Myometrial cell (primary cell): ENCODE measurements at places on chromosomes 1 and 21. TPM values are rescaled to one million over a fixed set of nuclear protein-coding genes. Genes with fewer than 3 reads are reported as not detected.

ADGRL2 gene
- total RNA-seq: 2.5 and 12.1 TPM in 2 replicates

KRTAP21-2 gene
- total RNA-seq: not detected in 2 replicates

OPTC gene
- not detected in 2 replicates for total RNA-seq

PYHIN1 gene
- total RNA-seq: not detected in 2 replicates

HSD3B1 gene
- not detected in 2 replicates for total RNA-seq

TCEA3 gene
- 3.0 and 4.6 TPM in 2 replicates for total RNA-seq

NUF2 gene
- total RNA-seq: 25.7 and 27.5 TPM in 2 replicates

CHI3L2 gene
- total RNA-seq: 0.53 TPM in 1 of 2 replicates, not detected in the other

IL12RB2 gene
- total RNA-seq: not detected in 2 replicates

WDTC1 gene
- total RNA-seq: 23.0 and 24.5 TPM in 2 replicates

KRTAP7-1 gene
- total RNA-seq: not detected in 2 replicates

WNT3A gene
- total RNA-seq: not detected in 2 replicates

ANKRD34A gene
- total RNA-seq: 1.1 and 6.1 TPM in 2 replicates

OR10J1 gene
- total RNA-seq: not detected in 2 replicates

ATAD3C gene
- 0.29 and 3.4 TPM in 2 replicates for total RNA-seq

ATP8B2 gene
- total RNA-seq: 73.7 and 77.8 TPM in 2 replicates

LRRC71 gene
- total RNA-seq: not detected in 2 replicates

NR1I3 gene
- total RNA-seq: not detected in 2 replicates

RIMKLA gene
- total RNA-seq: not detected in 2 replicates

CFAP410 gene
- 17.0 and 18.3 TPM in 2 replicates for total RNA-seq

ZNF648 gene
- not detected in 2 replicates for total RNA-seq

TNFRSF18 gene
- total RNA-seq: 1.9 and 3.7 TPM in 2 replicates
